Left lobe of liver (tissue), 2 donors: ENCODE measurements at places on chromosomes 13 and 19. TPM values are rescaled to one million over a fixed set of nuclear protein-coding genes. Genes with fewer than 3 reads are reported as not detected.

DNA sequence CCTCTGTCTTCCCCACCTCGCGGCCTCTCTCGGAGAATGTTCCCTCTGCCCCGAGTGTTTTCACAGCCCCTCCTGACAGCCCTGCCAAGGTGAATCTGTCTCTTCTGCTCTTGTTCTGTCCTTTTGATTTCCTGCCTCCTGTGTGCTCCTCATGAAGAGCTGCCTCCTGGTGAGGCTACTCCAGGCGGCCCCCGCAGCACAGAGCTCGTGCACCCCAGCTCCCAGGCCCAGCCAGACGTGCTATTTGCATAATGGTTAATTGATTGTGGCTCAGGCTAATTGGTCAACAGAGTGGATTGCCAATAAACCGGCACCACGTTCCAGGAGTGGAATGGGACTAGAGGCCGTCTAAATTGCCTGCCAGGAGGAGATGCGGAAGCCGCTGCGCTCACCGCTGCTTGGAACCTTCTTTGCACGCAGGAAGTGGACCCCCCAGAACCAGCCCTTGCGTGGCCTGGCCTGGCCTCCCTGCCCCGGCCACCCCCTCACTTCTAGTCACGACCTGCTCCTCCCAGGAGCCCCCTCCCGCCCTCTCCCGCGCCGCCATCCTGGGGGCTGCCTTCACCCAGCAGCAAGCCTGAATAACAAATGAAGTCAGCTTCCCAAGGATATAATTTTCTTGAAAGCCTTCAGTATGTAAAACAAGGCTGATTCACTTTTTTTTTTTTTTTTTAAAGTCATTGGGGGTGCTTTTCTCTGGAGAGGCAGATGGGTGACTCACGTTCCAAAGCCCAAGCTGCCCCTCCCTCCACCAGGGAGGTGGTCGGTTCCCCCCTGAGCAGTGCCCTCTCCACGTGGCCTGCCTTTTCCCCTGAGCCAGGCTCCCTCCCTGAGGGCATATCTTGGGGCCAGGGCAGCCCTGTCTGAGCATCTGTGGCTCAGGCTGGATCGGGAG is 144.0 kb downstream of the KDM4B start:
- DNase-seq = no peak

- no peak for DNase-seq
Observed at GRCh38 chr13:39531646-39532045, 71.3 kb downstream of the LHFPL6 start.

- DNase-seq = no peak
Observed at GRCh38 chr13:45705918-45706317, 3.8 kb downstream of the CBY2 start.

- DNase-seq = no peak
Observed at GRCh38 chr13:96238861-96239260, 149.0 kb downstream of the HS6ST3 start.

HSH2D gene
- 0.86 TPM for total RNA-seq

DNAAF3 gene
- total RNA-seq = 0.63 TPM
